ENCODE measurements at places on chromosomes 5 and 9.

- no peak for DNase-seq
Measured at GRCh38 chr5:73376618-73377170, 71.9 kb downstream of the FOXD1 start.

DNA sequence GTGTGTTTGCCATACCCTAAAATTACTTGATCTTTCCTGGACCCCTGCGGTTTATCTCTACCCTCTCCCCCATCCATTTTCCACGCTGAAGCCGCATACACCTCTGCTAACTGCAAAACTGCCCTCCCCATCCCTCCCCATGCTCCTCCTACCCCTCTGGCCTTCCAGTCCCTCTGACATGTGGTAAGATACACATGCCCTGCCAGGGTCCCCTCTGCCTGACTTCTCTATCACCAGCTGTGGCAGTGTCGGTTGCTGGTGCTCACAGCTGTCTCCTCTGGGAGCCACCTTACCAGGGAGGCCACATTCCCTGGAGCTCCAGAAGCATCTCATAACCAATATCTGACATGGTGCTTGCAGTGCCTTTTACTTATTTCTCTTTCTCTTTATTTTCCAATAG, 58.9 kb upstream of the COL15A1 start:
- no peak for DNase-seq

- no peak for DNase-seq
Measured at GRCh38 chr5:66671305-66671704, 75.1 kb downstream of the MAST4 start.

GRCh38 chr9:129184596-129185122, 6.6 kb upstream of the IER5L start:
- no peak for DNase-seq

DNA sequence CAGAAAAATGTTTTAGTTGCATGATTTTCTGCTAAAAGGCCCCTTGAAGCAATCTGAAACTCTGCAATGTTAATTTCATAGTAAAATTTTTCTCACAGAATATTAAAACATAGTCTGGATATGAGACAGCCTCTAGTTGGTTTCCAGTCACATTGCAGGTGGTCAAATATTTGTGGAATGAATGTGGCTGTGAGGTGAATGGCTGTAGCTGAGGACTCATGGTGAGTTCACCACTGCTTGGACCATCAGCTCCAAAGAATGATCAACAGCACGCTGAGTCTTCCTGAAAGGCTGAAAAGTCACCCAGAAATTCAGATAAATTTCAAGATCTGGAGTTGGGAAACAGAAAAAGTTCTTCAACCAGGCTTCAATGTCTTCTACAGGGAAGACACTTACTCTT, 79.8 kb downstream of the MAT2B start:
- DNase-seq: no peak

DNA sequence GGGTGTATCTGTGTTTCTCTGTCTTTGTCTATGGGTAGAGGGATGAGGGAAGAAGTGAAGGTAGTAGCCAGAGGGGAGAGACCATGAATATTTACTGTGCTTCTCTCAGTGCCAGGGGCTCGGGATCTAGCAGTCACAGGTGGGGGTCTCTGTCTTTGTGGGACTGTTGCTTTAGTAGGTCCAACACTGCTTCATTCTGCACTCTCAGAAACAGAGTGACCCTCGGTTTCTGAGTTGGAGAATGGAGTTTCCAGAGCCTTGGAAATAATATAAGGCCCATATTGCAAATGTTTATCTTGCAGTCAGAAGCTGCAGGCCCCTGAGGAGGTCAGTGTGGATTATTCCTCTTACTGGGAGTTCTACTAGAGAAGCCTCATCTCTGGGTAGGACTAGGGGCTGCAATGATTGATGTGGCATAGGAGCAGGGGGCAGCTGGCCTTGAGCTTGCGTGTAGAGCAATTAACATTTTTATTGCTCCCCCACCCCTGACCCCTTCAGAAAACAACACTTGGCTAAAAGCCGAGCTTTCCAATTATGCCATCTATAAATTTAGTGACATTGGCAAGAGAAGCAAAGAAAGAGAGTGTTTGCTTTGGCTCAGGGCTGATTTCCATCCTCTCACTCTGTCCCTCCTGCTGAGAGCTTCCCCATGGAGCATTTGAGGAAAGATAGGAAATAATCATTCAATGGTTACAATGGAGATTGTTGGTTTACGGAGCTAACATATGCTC, 55.0 kb upstream of the TRPC7 start:
- DNase-seq: no peak

DNA sequence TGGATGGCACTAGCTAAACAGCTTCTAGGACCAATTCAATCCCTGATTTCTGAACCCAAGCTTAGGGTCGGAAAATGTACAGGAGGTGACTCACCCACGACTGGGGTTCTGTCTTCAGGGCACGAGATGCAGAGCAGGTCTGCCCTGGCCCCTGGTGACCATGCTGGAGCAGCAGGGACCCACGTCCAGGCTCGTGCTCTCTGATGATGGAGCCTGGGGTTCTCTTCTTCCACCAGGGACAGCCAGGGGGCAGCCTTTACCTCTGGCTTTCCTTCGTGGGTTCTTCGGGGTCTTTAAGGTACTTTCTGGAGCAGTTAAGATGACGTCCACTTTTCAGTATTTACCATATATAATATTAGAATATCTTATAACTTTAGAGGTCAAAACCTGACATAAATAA, 2.1 kb downstream of the CFAP77 start:
- no peak for DNase-seq

DNA sequence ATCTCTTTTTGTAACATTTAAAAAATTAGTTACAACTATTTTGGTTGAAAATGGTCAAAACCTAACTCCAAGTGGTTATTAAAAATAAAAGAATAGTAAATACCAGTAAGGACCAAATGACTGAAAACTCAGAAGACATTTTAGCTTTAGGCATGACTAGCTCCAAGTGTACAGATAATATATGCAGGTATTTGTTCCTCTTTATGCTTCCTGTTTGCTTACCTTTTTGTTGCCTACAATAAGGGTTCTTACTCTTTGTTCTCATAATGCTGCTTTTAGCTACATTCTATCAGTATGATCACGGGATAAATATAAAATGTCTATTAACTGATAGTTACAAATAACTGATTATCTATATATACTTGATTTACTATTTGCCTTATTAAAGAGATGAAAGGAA, 259.6 kb downstream of the CDH12 start:
- no peak for DNase-seq

DNA sequence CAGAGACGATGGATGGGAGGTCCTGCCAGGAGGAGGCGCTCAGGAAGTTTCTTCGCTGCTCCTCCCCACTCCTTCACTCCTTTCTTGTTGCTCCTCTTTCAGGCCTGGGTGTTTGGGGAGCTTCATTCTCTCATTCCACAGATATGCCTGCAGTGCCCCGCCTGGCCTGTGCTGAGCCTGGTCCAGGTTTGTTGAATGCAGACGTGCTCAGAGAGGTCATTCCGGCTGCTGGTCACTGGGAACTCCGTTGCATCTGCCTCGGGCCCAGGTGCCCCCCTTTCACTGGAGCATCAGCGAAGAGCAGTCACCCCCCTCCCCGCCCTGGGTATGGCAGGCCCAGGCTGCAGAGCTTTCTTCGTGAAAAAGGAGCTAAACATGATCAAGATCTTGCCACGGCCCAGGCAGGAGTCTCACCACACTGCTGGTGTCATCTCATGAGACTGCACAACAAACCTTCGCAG, 15.5 kb downstream of the SURF6 start:
- no peak for DNase-seq

DNA sequence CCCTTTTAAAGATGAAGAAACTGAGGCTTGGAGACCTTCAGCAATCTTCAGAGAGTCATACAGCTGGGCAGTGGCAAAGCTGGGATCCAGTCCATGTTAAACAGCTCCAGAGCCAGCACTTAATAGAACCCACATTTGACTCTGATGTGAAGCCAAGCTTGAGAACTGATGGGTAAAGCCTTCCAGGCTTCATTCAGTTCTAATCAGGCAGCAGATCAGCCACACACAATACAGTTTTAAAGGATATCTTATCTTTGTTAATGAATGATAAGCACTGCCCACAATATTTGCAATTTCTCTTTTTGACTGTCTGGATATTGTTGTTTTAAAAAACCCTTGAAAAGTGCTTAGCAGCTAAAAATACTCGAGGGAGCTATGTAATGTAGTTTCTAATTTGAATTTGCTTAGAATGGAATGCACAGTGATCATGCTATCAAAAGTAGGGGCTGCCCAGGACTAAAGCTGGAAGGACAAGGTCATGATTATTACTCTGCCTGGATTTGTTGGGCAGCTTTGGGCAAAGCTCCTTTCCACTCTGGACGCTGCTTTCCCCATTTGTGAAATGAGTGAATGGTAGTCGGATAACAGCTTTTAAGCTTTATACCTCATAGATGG, 31.3 kb upstream of the HTR4 start:
- DNase-seq: no peak

GRCh38 chr5:104178829-104179456, 616.4 kb upstream of the NUDT12 start:
- DNase-seq: no peak

DNA sequence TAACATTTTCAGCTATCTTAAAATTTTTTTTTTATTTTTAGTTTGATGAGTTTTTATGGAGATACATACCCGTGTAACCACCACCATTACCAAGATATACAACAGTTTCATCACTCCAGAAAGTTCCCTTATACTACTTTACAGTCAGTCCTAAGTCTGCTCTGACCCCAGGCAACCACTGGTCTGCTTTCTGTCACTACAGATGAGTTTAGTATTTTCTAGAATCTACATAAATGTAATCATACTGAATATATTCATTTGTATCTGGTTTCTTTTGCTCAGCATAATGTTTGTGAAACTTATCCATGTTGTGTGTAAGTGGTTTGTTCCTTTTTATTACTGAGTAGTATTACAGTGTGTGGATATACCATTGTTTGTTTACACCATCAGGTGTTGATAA, 127.8 kb downstream of the GAS1 start:
- DNase-seq: no peak

- no peak for DNase-seq
Measured at GRCh38 chr5:102682101-102682647, 72.9 kb upstream of the PAM start.

- DNase-seq: no peak
Measured at GRCh38 chr5:61669531-61669930, 337.5 kb downstream of the ZSWIM6 start.

DNA sequence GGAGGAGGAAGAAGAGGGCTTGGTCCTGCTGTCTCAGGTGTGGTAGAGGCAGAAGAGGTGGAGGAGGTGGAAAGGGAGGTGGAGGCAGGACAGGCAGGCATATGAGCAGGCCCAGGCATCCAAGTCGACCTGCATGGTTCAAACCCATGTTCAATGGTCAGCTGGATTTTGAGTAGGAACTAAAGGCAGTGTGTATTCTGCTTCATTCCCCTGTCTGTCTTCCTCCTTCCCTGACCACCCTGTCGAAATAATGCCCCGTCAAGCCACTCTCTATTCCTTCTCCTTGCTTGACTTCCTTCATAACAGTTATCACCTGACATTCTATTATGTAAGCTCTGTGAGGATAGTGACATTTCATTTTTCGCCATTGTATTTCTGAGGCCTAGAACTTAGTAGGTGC, 34.8 kb downstream of the ATP6V0E1 start:
- DNase-seq: no peak

DNA sequence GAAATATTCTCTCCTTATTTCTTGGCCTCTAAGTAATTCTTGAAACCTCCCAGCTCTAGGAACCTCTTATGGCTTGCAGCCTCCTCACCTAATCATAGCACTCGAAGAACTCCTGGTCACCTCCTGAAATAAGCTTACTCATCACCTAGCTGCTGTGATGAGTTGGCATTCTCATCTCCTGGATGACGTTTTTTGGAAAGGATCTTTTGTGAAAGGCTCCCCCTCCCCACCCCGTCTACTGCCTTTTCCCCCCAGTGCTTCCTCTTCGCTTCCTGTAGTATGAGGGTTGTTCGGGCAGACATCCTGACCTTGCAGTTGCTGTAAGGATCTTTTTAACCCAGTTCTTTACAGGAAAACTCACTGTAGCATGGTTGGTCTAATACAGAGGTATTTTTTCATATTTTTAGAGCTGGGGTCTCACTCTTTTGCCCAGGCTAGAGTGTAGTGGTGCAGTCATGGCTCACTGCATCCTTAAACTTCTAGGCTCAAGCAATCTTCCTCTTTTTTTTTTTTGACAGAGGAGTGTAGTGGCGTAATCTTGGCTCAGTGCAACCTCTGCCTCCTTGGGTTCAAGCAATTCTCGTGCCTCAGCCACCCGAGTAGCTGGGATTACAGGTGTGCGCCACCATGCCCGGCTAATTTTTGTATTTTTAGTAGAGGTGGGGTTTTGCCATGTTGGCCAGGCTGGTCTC, 41.8 kb downstream of the ARHGAP26 start:
- DNase-seq: no peak

DNA sequence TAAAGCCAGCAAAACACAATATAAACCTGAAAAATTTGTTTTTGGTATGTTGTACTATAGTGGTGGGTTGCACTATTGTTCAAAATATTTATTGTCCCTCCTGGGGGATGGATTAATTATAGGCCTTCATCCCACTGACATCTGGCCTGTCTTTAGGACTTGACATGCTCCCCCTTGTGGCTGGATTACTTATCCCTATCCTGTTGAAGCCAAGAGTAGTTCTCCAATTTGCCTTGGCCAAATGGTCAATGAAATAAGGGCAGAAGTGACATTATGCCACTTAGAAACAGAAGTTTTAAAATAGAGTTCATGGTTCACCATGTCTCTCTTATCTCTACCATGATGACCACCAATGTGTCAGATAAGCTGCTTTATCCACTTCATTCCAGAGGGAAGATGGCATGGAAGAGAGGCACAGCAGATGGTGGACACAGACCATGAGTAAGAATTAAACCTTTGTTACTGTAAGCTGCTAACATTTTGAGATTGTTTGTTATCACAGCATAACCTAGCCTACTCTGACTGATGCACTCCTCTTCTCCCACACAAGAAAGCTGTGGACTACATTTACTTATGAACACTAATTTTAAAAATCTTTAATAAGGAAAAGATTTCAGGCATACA, 29.2 kb upstream of the ARHGEF28 start:
- no peak for DNase-seq

GRCh38 chr9:35357826-35358225, 132.1 kb upstream of the RUSC2 start:
- no peak for DNase-seq

- DNase-seq: no peak
Measured at GRCh38 chr5:170606941-170607340, 103.1 kb downstream of the KCNIP1 start.

- DNase-seq: no peak
Measured at GRCh38 chr5:83871533-83872395, 151.1 kb upstream of the HAPLN1 start.

GRCh38 chr9:89993678-89994630, 389.1 kb downstream of the GADD45G start:
- no peak for DNase-seq

GRCh38 chr5:73673161-73673591, 47.2 kb downstream of the ARHGEF28 start:
- DNase-seq: no peak

DNA sequence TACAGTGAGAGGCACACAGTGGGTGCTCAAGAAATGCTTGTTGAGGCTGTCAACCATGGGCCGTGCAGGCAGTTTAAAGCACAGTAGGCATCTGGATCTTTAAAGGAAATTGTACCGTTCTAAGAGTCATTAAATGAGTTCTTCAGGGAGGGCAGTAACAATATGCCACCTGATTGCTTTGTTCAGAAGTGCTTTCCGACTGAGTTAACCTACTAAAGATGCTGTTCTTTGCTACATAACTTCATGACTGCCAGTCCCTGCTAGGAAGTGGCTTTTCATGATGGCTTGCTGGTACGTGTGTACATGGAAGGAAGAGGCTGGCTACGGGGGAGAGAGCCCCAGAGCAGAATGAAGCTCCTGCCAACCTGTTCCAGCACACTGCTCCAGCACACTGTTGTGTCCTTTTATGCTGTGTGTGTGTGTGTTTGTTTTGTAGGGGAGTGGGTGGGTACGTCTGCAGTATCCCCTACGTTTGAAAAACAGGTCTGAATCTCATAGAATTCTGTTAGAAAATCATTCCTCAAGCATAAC, 41.9 kb upstream of the PPP2R2B start:
- DNase-seq: no peak
